Fibroblast of lung (primary cell): ENCODE measurements at places on chromosomes 2 and 18.

GRCh38 chr18:79898952-79899608 lies 52.4 kb downstream of the SLC66A2 start:
- DNase-seq, result no peak

GRCh38 chr2:109185821-109186570 lies 57.0 kb downstream of the SH3RF3 start:
- DNase-seq, result peak; percentile 81

DNA sequence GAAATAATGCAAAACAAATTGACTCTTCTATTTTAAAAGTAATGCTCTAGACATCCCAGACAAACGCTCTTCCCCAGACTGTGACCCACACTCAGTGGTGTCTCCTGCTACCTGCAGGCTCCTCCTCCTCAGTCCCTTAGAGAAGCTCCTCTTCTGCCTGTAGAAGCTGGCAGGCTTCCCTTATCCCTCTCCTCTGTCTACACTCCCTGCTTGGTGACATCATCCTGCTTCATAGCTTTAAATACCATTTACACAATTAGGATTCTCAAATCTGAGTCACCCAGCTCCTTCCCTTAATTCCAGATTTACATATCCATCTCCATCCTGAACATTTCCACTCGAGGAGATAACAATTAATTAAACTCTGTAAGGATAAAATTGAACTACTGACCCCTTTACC lies 167.9 kb downstream of the FBXO15 start:
- peak; percentile 4 for DNase-seq

DNA sequence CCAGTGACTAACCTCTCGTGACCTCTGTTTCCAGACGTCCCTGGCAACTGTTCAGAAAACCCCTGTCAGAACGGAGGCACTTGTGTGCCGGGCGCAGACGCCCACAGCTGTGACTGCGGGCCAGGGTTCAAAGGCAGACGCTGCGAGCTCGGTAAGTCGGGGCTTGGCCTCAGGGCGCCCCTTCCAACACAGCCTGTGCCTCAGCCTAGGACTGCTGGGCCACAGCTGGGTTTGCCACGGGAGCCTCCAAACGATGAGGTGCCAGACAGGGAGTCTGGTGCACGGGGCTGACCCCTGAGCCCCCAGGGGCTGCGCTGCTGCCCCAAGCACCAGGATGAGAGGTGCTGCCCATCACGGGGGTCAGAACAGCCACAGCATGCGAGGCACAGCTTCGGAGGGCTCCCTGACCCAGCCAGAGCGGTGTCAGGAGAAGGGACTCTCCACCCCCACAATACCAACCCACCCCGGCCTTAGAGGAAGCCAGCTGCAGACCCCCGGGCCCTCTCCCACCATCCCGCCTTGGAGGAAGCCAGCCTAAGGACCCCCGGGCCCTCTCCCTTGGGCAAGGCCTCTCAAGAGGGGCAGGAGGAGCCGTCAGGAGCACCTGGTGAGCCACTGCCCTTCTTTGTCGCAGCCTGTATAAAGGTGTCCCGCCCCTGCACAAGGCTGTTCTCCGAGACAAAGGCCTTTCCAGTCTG lies 20.3 kb downstream of the MTERF4 start:
- DNase-seq, result no peak
